ENCODE measurements at places on chromosomes 2 and 18.

DNA sequence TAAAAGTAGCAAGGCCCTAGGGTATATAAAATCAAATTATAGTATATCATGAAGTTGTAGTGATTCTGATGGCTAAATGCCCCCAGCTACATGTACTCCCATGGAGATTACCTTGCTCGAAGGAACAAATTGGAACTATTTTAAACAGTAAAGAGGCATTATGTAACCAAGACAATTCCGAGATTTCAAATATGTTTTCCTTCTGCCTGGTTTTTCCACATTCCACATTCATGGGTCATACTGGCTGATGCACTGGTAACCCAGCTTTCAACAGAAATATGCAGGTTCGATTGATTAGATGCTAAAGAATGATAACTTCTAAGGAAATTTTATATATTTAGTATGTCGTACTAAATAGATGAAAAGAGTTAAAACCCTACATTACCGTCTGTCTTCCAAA lies 62.3 kb upstream of the MGAT4A start:
- no peak for DNase-seq

DNA sequence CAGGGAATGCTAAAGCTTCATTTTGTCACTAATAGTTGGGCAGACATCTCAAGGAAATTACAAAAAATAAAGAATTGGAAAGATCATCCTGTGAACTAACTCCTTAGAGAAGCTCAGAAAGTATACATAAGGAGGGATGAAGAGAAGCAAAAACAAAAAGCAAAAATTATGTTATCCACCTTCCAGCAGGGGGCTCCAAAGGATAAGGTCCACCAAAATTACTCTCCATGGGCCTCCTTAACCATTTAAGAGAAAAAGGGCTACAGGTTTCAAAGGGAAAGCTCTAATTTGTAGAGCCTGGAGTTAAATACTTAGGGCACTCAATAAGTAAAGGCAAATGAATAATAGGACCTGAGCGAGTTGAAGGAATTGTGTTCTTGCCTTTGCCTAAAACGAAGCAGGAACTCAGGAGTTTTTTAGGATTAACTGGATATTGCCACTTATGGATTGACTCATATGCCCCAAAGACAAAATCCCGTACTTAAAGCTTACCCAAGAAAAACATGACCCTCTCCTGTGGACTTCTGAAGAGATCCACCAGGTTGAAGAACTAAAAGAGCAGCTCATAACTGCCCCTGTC lies 1167.9 kb downstream of the DSC3 start:
- no peak for DNase-seq

GRCh38 chr2:210635257-210635656 lies 78.9 kb downstream of the CPS1 start:
- DNase-seq: no peak

DNA sequence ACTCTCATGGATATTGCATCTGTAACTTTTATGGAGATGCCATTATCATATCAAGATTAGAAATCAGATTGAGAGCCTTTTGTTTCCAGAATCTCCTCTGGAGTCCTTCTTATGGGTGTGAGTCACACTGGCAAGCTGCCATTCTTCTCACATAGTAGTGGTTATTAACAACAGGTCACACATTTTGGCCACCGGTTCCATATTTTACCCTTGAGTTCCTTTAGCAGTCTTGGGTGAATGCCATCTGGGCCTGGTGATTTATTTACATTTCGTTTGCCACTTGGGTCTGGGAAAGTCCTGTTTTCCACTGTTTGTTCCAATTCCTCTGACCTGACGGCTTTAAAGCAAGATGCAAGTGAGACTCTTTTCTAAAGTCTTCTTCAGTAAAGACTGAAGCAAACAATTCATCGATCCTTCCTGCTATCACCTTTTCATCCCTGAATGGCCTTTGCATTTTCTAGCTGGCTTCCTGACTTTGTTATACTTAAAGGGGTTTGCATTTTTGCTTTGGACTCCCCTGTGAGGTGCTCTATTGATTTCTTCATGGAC lies 80.5 kb upstream of the CAVIN2 start:
- no peak for DNase-seq

DNA sequence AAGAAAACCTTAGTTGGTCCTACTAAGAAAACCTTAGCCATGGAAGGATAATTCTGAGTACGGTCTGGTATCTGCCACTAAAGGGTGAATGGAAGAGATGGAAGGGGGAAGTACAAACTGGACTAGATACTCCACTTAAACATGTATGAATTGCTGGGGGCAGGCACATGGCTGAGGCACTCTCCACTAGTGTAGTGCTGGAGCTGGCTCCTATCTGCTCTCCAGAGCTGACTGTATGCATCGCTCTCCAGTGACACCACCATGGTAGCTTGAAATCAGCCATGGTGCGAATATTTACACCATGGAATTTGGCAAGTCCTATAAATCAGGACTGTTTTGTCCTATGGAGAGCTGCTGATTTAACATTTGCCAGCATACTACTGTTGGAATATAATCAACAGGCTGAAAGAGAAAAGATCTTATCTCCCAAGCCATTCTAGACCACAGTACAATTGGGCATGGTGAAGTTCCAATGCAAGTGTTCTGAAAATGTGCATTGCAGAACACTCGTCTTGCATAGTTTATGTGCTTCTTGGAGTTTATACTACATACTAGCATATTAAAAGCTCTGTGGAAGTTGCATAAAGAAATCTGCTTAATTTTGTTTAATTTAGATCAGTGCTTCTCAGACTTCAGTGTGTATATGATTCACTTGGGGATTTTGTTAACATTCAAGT lies 277.4 kb downstream of the TDRD15 start:
- no peak for DNase-seq

- no peak for DNase-seq
Measured at GRCh38 chr2:78718473-78718872, 307.0 kb upstream of the REG3G start.

GRCh38 chr2:76667821-76668271 lies 854.3 kb downstream of the LRRTM4 start:
- no peak for DNase-seq

- no peak for DNase-seq
Measured at GRCh38 chr18:10379522-10379921, 74.9 kb upstream of the APCDD1 start.
